ENCODE measurements at places on chromosomes 13 and 19.

- DNase-seq = no peak
Measured at GRCh38 chr19:3274245-3274941, 49.9 kb downstream of the CELF5 start.

GRCh38 chr19:18339723-18340122, 675 bp upstream of the PGPEP1 start:
- DNase-seq = no peak

GRCh38 chr13:110340812-110341444, 33.8 kb downstream of the COL4A2 start:
- DNase-seq = no peak

DNA sequence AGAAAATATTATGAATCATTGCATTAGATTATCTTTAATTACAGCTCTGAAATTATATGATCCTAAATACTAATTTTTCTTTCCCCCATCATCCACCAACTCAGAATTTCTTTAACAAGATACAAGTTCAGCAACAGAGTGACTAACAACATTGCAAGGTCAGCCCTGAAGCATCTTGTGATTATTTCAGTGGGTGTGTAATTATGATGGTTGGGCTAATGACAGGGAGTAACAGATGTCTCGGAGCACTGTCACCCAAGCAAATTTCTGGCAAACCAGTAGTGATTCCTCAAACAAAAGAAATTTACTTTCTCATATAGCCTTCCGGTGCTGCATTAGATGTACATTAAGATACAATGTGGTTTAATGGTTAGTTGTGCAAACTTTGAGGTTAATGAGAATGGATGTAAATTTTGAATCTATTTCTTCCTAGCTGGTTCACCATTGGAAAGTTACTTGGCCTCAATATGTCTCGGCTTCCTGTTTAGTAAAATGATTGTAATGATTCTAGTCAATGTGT, 238.9 kb downstream of the ITGBL1 start:
- DNase-seq = no peak

GRCh38 chr19:1459479-1459878, 9.6 kb downstream of the APC2 start:
- no peak for DNase-seq

DNA sequence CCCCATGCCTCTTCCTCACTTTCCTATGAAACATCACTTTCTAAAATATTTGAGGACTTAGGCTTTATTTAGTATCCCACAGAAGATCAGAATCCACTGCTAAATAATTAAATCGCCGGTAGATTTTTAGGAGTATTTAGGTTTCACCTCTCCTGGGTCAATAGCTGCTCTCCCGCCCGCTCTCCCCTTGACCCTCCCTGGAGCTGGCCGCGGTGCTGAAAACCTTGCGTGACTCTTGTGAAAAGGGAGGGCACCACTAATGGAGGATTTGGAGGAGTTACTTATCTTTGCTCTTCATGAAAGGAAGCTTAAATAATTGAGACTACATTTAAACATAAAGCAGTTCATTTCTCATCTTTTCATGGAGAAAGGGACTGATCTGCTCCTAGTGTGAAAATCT, 14.1 kb downstream of the POU4F1 start:
- DNase-seq = no peak

GRCh38 chr13:33280923-33281322, 4.6 kb downstream of the STARD13 start:
- no peak for DNase-seq

GRCh38 chr13:89673789-89674311, 1673.6 kb upstream of the MIR17HG start:
- DNase-seq = no peak

DNA sequence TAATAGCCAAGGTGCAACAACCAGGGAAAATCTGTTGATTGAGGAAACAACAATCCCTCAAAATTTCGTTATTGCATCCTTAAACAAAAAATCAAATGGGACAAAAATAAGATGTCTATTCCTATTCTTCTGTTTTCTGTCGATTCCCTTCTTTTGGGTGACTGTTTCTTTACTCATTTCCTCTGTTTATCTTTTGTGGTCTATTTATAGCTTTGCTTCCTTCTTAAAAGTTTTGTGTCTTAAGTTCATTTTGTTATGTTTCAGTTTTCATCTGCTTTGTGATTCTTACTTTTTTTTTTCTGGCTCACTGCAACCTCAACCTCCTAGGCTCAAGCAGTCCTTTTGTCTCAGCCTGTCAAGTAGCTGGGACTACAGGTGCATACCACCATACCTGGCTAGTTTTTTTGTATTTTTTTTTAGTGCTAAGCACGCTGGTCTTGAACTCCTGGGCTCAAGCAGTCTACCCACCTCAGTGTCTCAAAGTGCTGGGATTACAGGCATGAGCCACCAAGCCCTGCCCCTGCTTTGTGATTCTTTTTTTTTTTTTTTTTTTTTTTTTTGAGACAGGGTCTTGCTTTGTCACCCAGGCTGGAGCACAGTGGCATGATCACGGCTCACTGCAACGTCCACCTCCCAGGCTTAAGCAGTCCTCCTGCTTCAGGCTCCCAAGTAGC, 10.4 kb downstream of the ZNF146 start:
- no peak for DNase-seq

- no peak for DNase-seq
Measured at GRCh38 chr19:48258350-48258749, 2.6 kb upstream of the CARD8 start.

DNA sequence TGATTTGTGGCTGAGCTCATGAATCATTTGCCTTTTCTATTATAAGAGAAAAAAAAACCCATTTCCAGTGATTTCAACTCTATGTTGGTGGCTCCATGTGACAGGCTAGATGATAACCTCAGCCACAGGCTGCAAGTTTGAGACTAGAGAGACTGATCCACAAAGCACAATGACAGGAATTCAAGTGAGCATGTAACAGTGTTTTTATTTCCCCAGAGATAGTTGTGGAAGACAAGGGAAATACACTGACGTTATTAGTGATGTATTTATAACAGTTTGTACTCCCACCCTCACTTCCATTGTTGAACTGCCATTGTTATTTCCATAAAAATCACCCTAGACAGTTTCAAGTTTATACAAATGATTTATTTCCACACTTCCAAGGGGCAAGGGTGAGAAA, 27.9 kb upstream of the EDNRB start:
- no peak for DNase-seq

DNA sequence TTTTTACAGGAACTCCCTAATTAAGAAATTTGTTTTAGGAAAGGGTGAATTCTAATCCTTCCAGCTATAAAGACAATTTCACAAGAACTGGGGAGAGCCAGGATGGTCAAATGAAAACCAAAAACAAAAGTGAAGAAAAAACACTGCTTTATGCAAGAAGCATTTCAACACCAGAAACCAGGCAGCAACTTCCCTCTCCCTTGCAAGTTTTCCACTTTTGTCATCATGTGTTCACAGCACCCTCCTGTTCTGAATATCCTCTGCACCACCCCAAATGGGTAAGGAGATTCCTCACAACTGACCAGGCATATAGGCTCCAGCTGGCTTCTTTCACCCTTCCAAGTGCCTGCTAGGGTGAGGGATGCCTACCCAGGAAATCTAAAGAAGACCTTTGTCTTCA, 328.1 kb downstream of the TBC1D4 start:
- DNase-seq = no peak

DNA sequence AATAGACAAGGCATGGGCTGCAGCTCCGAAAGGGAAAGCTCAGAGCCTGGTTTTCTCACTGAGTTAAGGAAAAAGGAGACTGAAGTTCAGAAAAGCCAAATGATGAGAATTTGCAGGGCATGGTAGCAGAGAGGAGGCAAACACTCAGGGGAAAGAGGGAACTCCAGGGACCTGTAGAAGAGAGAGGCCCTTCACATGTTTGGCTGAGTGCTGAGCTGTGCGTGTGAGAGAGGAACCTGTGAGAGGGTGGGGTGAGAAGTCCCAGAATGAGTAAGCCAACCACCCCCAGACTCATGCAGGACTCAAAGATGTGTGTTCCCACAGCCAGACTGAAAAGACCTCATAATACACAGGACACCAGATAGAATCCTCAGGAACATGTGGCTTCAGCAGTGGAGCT, 2.8 kb upstream of the CRYL1 start:
- no peak for DNase-seq

GRCh38 chr19:56949626-56950025, 109.1 kb upstream of the PEG3 start:
- no peak for DNase-seq

GRCh38 chr13:82292334-82292733, 1589.9 kb downstream of the SLITRK1 start:
- DNase-seq = no peak

- no peak for DNase-seq
Measured at GRCh38 chr13:33992881-33993336, 175.0 kb downstream of the RFC3 start.

- no peak for DNase-seq
Measured at GRCh38 chr19:10855879-10856522, 7.8 kb downstream of the C19orf38 start.

DNA sequence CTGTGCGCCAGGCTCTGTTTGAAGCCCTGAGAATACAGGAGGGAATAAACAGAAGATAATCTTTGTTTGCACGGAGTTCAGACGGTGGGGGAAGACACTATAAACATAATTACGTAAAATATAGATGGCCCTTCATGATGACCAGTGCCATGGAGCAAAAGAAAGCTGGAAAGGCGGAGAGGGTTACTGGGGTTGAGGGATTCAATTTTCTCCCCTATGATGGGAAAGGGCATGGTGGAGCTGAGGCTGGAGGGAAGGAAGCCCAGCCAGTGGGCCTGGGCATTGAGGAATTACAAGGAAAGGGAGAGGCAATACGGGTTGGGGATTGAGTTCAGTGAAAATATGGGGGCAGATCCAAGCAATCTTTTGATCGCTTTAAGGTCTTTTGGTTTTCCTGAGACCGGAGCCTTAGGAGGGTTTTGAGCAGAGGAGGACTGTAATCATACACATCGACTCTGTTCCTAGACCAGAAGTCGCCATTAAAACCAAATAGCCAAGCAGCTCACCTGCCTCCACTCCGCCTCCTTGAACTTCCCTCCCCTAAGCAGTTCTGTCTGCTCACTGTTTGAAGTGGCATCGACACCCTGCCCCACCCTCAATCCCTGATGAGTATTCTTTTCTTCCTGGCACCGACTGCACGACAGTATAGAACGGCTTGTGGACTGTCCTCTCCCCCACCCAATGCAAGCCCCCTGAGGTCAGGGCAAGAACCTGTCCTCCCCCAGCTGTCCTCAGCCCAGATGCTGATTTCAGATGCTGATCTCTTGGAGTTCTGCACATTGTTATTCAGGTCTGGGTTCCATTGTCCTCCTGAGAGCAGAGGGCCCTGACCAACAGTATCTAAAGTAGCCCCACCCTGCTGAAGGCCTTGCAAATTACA, 813 bp upstream of the ZNF296 start:
- DNase-seq = no peak

DNA sequence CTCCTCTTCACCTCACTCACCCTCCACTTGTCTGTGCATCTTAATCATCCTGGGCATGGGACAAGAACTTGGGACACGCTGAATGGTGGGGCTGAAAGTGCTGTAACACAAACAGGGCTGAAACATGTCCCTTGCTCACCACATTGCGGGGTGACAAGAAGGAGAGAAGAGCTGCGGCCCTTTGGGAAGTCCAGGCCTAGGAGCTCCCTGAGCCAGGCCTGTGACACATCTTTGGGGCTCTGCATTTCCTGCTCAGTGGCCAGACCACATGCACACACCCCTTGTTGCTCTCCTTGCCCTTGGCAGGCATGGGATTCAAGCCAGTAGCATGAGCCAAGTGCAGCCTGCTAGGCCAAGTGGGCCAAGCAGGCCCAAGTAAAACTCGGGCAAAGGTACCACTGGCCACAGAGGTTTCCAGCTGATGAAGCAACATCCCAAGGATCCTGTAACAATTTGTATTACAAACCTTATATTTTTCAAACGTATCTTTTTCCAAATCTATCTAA, 1384.3 kb upstream of the PCDH20 start:
- DNase-seq = no peak

GRCh38 chr19:48920949-48921348, 12.6 kb upstream of the DHDH start:
- DNase-seq = no peak

GRCh38 chr13:74889321-74889720, 592.6 kb downstream of the TBC1D4 start:
- no peak for DNase-seq

GRCh38 chr13:97849305-97849704, 104.2 kb upstream of the IPO5 start:
- DNase-seq = no peak

DNA sequence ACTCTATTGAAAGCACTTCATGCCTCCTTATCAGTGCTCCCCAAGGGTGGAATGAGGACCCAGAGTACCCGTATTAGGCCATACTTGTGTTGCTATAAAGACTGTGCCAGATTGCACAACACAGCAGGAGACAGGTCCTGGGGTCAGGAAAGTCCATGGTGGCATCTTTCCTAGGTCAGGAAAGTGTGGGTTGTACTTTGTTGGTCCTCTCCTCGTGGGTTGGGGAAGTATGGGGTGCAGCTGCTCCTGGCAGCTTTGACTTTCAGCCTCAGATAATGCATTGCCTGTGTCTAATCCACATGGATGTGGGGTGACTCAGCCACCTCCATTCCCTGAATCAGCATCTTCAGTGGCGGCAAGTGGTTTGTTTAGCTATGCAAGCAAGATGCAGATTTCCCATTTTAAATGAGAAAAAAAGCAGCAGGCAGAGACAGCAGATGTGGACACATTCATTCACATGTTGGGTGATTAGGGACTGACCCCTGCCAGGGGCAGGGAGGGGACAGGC, 8.4 kb upstream of the CYP2B6 start:
- no peak for DNase-seq

- no peak for DNase-seq
Measured at GRCh38 chr13:22287343-22287920, 616.6 kb downstream of the FGF9 start.

DNA sequence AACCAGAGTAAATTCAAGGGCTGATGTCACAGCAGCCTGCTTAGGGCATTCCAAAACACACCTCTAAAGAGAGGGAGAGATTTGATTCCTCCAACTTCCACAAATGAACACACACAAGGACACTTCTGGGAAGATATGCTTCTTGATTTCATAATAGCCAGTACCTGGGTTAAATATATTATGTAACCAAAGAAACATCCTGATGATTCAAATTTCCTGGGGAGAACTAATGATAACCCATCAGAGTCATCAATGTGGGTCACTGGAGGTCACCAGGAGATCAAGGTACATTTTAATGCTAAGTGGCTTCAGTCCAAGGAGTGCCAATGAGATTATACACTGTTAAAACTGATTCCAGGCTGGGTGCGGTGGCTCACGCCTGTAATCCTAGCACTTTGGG, 54.0 kb upstream of the DOCK9 start:
- no peak for DNase-seq

DNA sequence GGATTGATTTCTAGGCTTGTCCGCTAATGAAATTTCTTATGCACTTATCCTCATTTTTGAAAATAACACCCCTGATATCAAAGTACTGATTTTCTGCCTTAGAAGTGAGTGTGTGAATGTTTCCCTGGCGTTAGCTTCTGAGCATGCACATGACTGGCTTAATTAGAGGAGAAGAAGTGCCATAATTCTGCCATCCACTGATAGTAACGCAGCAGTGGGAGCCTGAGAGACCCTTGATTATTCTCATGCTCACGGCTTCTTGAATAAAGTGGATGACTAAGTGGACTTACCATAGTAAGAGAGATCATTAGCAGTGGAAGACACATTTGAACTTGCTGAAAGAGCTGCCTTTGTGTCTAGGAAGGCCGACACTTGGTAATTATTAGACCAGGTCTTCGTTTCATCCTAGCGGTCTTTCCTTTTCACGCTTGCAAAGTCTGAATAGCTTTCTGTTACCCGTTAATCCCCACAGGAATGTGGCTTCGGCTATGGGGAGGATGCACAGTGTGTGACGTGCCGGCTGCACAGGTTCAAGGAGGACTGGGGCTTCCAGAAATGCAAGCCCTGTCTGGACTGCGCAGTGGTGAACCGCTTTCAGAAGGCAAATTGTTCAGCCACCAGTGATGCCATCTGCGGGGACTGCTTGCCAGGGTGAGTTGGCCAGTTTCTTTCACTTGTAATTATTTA, 45.3 kb downstream of the TNFRSF19 start:
- DNase-seq = no peak
